ENCODE measurements at places on chromosomes 4 and X. TPM values are rescaled to one million over a fixed set of nuclear protein-coding genes. Genes with fewer than 3 reads are reported as not detected.
A peak's percentile ranks its signal among the peaks of the same experiment; 100 is the strongest.

Gene ATP10D
- total RNA-seq = 6.3 TPM

Gene NUP54
- total RNA-seq = 56.6 TPM

Gene XPNPEP2
- 0.28 TPM for total RNA-seq

Gene KLHL15
- total RNA-seq = 8.7 TPM

Gene NOCT
- total RNA-seq = 18.3 TPM

GRCh38 chr4:53120778-53121177, 245.1 kb downstream of the SCFD2 start:
- H3K27ac ChIP-seq = no peak overlapping the region
- no peak overlapping the region for H3K4me3 ChIP-seq
- no peaks in the 10 kb centered on the region for H3K27me3 ChIP-seq
- DNase-seq = no peak

- no peaks in the 10 kb centered on the region for H3K4me1 ChIP-seq
- H3K4me3 ChIP-seq = no peak overlapping the region
- H3K27ac ChIP-seq = no peak overlapping the region
- H3K36me3 ChIP-seq = no peaks in the 10 kb centered on the region
- H3K27me3 ChIP-seq = no peaks in the 10 kb centered on the region
- no peak for DNase-seq
These were observed 897 bp downstream of the PNMA6F start for GRCh38 chrX:153320555-153321184.

DNA sequence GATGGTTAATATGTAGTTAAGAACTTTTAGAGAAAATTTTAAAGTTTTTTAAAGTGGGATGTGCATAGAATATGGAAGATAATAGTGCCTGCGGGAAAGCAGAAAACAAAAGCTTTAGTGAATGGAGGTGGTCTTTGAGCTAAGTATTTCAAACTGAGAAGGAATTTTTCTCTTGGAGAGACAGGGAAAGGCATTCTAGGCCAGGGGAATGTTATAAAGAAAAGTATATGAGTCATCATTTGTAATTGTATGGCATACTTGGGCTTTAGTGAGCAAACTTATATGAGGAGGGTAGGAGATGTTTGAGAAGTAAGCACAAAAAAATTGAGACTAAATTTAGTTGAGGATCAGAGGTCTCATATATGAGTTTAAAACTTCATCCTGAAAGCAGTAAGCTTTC, 467.0 kb downstream of the PPARGC1A start:
- no peaks in the 10 kb centered on the region for H3K4me1 ChIP-seq
- H3K36me3 ChIP-seq = no peaks in the 10 kb centered on the region
- no peak for DNase-seq
- no peaks in the 10 kb centered on the region for H3K27me3 ChIP-seq
- H3K27ac ChIP-seq = no peak overlapping the region
- H3K4me3 ChIP-seq = no peak overlapping the region

- DNase-seq = no peak
- H3K36me3 ChIP-seq = peaks cover 9% of the 10 kb centered on the region
- H3K4me3 ChIP-seq = peak overlapping the region; percentile 10
- H3K27me3 ChIP-seq = no peaks in the 10 kb centered on the region
- peaks cover 47% of the 10 kb centered on the region for H3K4me1 ChIP-seq
- no peak overlapping the region for H3K27ac ChIP-seq
These were observed 90.8 kb downstream of the IRF2 start for GRCh38 chr4:184383497-184384055.

GRCh38 chrX:31679861-31680260, 608.0 kb upstream of the FTHL17 start:
- H3K4me1 ChIP-seq = no peaks in the 10 kb centered on the region
- H3K27ac ChIP-seq = no peak overlapping the region
- no peaks in the 10 kb centered on the region for H3K27me3 ChIP-seq
- H3K36me3 ChIP-seq = no peaks in the 10 kb centered on the region
- no peak overlapping the region for H3K4me3 ChIP-seq

DNA sequence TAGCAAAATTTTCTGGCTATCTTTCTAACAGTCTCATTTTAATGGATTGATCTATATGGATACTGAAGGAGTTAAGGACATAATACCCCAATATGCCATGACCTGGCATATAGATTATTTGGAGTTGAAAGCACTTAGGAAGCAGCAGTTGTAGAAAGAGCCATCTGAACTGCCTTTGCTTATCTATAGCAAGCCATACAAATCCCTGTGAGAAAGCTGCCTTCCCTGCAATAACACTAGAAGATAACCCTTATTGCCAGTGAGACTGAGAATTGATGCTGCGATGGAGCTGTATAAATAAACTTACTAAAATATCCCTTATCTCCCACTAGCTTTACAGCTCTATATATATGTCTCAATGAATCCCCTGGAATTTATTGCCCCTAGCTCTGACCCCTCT, 346.3 kb downstream of the TECRL start:
- no peak overlapping the region for H3K27ac ChIP-seq
- H3K36me3 ChIP-seq = no peaks in the 10 kb centered on the region
- no peaks in the 10 kb centered on the region for H3K27me3 ChIP-seq
- no peak overlapping the region for H3K4me3 ChIP-seq
